ENCODE measurements at places on chromosomes 4 and X.

DNA sequence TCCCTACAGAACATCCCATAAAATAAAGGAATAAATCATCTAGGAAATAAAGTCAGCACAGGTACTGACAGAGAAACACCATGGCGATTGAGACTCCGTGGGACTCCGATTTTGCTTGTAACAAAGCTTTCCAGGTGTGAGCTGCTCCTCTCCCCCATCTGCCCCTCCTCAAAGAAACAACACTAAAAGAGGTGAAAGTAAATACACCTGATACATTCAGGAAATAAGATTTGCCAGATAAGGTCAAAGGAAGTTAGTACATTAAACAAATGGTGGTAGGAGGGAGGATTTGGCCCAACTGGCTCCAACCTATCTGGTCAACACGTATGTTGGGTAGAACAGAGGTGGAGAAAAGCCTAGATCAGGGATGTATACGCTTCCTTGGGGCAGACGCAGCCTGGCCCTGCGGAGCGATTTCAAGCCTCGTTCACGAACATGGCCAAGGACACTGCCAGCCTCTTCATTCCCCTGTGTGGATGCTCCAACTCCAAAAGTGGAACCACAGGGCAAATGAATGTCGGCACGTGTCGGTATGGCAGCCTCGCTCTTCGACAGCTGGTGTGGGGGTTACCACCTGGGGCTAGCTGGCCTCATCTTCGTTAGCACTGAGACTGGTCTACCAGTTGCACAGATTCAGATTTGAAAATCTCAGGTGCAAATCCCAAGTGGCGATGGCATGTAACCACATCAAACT lies 162.5 kb downstream of the AFAP1 start:
- DNase-seq = no peak

DNA sequence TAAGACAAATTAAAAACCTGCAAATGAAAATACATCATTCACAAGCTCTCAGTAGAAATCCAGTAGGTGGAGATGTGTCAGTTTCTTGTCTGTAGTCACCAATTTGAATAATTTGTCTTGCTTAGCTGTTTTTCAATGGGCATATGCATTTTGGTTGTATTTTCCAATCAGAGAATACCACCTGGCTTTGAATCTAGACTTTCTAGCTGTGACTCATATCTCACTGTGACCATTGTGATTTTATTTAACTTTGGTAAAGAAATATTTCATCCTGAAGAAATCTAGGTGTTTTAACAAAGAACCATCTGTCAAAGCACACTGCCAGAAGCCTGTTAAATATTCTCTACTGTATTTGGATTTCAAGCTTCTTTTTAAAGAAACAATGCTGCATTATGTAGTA lies 1650.6 kb upstream of the IGFBP7 start:
- no peak for DNase-seq

GRCh38 chr4:687048-687970 lies 1.6 kb downstream of the SLC49A3 start:
- no peak for DNase-seq

GRCh38 chr4:147964266-147964880 lies 232.5 kb downstream of the ARHGAP10 start:
- DNase-seq = no peak

DNA sequence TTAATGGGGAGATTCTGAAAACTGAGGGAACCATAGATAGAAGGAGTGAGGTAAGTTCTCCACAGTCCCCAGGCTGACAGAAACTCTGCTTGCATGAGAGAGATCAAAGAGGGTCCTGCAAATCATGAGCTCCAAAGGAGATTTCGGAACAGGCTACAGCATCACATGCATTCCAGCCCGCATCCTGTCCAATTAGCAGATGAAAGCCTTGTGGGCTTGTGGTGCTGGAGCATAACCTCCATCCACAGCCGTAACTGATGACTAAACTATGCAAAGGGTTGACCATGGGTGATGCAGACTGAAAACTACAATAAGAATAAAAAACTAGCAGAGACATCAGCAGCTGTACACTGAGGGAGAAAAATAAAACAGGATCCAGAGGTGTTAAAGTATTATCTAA lies 654.5 kb downstream of the TLL1 start:
- no peak for DNase-seq

- DNase-seq = peak; percentile 36
Measured at GRCh38 chr4:54659749-54660535, 2.2 kb downstream of the KIT start.

DNA sequence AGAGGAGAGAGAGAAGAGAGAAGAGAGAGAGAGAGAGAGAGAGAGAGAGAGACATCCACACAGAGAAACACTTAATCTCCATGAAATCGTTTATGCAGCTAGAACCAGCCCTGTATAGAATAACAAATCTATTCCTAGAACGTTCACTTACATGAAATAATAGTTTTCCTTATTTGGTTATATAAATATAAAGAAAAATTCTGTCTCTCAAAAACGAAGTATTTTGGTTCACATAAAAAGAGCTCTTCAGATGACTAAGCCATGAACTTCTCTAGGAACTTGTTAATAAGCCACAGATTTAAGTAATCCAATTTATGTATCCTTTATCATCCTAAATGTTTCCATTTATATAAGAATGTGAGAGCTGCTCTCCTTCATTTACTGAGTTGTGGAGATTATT lies 1315.1 kb upstream of the PCDH7 start:
- no peak for DNase-seq

DNA sequence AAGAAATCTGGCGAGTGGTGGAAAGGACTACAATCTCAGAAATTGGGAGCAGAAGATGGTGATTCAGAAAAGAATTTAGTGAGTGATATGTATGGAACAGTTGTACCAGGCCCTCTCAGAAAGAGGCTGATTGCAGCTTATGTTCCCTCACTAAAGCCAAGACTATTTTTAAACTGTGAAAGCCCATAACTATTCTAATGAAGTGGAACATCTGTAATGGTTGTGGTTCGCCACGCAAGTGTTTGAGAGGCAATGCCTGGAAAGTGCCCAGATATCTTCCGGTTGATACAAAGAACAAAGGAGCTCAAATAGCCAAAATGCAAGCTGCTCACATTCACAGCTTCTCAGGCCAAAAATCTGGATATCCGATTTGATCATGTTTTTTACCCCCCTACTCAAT lies 1250.7 kb downstream of the RAPGEF2 start:
- peak; percentile 25 for DNase-seq

DNA sequence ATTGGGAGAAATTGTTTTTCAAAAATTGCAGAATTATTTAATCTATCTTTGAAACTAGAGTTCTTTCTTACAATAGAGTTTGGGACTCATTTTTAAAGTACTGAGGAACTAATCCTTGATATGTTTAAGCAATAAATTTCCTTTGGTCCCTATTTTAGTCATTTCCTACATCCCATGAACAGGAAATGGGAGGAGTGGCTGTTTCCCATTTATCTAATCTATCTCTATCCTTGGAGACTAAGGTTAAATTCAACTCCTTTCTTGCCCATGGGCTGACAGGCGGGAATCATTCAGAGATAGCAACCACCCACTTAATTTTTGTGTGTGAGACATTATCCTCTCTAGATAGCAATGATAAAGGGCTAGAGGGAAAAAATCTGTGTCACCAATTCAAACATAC lies 131.6 kb upstream of the EMCN start:
- no peak for DNase-seq

DNA sequence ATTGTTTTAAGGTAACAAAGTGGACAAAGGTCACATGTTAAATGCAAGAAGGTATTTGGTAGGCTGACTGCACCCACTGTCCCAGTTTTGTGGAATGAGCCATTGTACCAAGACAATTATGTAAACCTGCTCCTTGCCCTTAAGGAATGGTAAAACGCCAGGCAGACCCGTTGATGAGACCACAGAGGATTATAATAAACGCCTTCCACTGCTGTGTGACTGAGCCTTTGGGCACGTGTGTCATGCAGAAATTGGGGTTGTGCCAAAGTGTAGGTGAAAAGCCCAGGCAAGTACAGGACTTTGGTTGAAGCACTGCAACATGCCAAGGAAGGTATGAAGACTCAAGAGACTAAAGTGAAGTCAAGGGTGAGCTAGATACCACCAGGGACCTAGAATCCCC lies 59.7 kb downstream of the LRRC66 start:
- DNase-seq = no peak

DNA sequence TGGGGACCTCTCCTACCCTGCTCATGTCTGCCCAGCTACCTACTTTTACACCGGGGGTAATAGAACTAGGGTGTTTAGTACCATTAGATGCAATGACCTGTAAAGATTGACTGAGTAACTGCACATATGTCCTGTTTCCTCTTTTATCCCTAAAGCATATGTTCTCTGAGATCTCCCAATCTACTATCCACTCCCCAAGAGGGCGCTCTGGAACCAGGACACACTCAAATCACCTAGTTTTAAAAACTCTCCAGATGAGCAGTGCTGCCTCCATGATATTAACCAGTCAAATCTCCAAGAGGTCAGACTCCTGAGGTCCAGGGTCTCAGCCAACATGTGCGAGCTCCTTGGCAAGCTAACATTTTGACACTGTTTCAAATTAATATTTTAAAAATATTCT lies 87.0 kb upstream of the TSPAN5 start:
- no peak for DNase-seq

DNA sequence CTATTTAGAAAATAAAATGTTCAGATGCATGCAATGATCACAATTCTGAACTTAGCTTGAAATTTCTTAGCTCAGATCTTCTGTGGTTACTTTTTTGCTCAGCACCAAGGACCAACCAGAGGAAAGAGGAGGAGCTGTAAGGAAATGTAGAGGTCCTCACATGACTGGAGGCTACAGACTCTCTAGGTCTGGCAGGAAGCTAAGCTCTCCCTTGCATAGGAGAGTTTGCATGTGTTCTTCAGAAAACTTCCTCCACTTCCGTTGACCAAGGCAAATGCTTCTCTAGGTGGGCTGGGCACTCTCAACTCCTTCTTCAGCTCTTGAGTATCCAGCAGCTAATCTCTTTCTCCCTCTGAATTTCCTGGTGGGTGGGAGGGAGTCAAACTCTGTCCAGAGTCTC lies 119.6 kb downstream of the BTC start:
- DNase-seq = no peak

DNA sequence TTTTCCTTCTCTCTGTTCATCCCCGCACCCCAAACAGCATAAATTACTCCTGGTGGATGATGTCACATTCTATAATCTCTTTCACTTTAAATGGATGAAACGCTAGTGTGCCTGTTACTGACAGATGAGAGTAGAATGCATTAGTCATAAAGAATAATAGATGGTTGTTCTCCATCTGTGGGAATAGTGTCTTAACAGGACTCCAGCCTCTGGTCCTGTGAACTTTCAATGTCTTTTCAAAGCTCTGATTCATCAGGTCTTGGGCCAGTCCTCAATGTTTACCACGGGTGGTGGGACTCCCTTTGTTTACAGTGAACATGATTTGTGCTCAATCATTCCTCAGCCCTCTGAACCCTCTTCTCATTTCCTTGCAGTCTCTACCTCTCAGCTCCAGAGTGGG lies 182.6 kb downstream of the GABRB1 start:
- DNase-seq = no peak

DNA sequence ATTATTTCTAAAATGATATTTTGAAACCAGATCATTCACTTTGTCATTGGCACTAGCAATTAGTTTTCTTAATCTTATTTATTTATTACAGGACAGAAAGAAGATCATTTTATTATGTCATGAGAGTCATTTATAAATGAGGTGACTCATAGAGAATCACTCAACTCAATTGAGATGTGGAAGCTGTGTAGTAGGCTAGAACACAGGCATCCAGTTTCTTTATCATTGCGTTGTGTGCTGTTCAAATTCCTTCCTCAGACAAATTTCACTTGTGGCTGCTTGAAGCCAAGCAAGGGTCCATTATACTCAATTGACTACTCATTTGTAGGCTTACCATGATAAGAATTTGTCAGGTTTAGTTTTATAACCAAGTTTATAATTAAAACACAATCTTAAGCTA lies 87.6 kb downstream of the MRPL1 start:
- no peak for DNase-seq

DNA sequence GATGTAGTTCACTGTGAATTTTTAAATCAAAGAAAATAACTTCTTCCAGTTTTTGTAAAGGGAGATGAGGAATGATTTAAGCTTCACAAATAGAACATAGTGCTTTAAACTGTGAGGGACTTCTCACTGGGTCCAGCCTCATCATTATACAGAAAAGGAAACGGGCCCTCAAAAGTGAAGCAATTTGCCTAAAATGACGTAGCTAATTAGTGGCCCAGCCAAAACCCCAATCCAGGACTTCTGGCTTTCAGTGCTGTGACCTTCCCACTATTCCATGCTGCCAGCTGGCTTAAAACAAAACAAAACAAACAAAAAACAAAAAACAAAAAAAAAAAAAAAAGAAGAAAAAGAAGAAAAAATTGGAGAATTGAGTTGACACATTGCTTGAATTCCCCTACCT lies 45.0 kb upstream of the STOX2 start:
- no peak for DNase-seq

- no peak for DNase-seq
Measured at GRCh38 chr4:114509340-114509739, 89.3 kb upstream of the UGT8 start.

- DNase-seq = no peak
Measured at GRCh38 chrX:100680756-100681155, 36.8 kb downstream of the SRPX2 start.

GRCh38 chr4:139933104-139933503 lies 220.9 kb downstream of the MAML3 start:
- DNase-seq = no peak

DNA sequence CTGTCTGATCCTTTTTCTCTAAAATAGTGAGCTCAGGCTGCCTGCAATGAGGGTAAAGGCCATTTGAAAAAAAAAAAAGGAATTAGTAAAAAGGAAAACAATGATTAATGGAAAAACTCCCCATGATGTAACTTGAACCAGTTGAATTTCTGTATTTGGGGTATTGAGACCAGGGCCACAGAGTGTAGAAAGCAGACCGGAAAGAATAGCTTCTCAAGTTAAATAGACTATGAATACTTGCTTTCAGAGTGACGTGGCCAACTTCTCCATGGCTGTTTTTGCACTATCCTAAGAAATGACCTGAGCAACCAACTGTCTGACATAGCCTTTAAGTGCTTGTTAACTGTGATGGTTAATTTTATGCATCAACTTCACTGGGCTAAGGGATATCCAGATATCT lies 222.1 kb upstream of the INTU start:
- DNase-seq = no peak

DNA sequence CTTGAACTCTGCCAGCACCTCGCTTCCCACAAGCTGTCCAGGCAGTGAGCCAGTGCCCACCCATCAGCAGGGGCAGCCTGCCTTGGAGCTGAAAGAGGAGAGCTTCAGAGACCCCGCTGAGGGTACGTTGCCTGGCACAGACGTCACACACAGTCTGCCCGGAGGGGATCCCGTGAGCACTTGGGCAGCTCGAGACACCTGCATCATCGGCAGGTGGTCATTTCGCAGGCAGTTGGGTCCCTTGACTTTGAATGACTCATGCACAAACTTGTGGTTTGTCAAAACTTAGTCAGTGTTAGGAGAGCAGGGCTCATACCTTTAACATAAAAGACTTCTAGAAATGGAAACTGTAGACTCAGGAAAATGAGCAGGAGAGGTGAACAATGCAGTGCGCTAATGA lies 9.9 kb downstream of the TACC3 start:
- DNase-seq = no peak
